ENCODE measurements at places on chromosomes 6 and 20.
A peak's percentile ranks its signal among the peaks of the same experiment; 100 is the strongest.

DNA sequence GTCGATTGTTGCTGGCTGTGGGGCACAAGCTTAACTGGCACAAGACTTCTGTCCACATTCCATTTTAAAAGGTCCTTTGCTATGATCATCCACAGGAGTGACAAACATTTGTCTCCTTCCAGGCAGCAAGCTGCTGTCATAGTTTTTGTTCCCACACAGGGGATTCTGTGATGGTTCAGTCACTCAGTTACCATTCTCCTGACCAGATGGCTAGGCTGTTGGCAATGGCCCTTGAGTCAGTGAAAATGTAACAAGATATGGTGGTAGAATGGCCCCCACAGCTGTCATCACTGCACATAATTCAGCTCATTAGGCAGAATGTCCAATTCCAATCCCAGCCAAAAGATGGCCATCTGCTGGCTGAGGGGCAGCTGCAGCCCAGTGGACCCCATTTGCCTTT lies 13.7 kb downstream of the BPIFA1 start:
- DNase-seq: peak; percentile 51

- DNase-seq: no peak
Measured at GRCh38 chr6:6880745-6881437, 226.9 kb upstream of the RREB1 start.

GRCh38 chr6:166927240-166927934 lies 29.0 kb downstream of the RNASET2 start:
- no peak for DNase-seq

GRCh38 chr20:57619051-57619831 lies 985 bp downstream of the ZBP1 start:
- no peak for DNase-seq

DNA sequence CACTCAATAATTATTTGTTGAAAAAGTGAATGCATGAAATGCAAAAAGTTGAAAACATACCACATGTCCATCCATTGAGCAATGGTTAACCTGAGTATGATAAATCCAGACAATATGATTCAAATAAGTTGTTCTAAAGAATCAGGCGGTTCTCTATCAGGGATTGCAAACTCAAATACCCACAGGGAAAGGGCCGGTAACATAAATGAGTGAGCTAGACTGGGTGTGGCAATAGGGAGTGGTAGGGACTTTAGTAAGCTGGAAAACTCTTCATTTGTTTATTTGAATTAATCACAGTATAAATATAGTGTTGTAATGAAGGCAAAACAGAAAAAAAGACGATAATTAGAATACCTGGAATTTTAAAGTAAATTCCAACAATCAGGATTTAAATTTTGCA lies 106.3 kb downstream of the BCAS1 start:
- no peak for DNase-seq

DNA sequence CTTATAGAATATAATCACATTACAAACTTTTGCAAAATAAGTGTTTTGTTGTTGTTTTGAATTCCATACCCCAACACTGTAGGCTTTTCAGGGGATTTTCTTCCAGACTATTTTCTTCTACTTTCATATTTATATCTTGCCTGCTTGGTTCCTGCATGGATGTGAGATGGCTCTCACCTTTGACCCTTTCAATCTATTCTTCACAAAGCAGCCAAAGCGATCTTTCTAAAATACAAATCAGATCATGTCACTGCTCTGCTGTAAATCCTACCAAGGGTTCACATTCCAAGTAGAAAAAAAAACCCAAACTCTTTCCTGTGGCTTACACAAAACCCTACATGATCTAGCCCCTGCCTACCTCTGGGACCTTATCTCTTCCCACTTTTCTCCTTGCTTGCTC lies 25.0 kb upstream of the TRPC4AP start:
- DNase-seq: no peak

GRCh38 chr20:54203281-54203680 lies 4.6 kb upstream of the PFDN4 start:
- DNase-seq: no peak

DNA sequence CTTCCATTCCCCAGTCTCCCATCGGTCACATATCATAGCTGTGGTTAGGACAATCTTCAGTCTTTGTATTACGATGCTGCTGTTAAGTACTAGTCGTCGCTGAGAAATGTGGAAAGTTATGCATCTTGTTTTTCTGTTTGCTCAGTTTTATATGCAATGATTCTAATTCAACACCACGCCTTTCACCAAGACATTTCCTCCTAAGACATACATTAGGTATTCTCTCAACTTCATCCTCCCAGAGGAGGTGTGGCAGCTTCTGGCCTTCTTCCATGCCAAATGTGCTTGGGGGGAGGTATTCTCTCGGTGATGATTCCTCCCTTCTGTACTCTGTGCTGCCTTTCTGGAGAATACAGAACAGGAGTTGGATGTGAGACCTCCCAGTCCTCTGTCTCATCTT lies 66.1 kb downstream of the B4GALT5 start:
- no peak for DNase-seq

- no peak for DNase-seq
Measured at GRCh38 chr20:31687777-31688176, 34.9 kb downstream of the BCL2L1 start.

GRCh38 chr6:92274588-92274987 lies 1144.8 kb downstream of the EPHA7 start:
- no peak for DNase-seq

DNA sequence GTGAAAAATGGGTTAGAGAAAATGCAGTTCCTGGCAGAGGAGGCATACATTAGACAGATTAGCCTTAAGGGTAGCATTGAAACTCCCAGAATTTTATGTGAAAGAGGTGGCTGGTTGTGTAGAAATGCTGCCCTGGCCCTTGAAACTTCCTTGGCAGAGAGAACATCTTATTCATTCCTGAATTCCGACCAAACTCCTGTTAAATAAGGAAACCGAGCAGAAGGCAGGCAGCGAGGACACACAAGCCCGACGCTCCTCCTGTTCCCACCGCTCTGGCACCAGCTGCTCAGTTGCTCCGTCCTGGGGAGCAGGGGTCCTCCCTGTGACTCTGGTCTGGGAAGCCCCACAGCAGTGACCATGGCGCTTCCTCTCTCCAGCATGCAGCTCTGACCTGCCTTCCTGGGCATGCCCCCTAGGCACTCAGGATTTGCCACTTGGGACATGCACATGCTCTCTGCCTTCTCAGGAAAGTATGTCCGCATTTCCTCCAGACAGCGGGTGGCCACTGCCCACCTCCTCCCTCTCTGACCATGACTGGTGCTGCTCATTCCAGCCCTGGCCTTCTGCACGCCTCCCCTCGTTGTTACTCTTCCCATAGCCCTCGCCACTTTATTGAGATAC lies 35.2 kb upstream of the CLDN20 start:
- no peak for DNase-seq
